ENCODE measurements at places on chromosomes 7 and 10.

DNA sequence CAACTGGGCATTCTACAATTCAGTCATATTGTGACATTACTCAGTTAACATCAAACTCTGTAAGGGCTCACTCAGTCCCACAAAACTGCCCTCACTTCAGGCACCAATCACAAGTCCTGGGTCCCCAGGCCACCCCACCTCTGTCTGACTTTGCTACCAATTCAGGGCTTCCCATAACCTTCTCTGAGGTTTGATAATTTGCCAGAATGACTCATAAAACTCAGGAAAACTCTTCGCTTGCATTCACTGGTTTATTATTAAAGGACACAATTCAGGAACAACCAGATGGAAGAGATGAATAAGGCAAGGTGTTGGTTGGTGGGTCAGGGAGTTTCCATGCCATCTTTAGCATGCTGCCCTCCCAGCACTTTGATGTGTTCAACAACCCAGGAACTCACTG is 41.3 kb downstream of the AVL9 start:
- DNase-seq, result peak; percentile 24

DNA sequence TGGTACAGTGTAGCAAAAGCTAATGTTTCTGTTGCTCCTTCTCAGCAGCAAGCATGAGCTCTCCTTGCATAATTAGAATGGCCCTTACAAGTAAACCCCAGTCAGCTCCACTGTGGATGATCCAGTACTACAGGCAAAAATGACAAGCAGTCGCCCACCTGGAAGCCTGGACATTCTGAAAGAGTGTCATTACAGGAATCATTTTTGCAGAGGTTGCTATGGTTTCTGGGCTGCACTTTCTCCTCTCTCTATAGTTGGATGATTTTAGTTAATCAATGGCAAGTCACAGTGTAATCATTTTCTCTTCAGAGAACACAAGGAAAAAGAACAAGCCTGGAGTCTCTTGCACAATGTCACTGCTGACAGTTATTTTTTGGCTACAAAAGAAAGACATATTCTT is 102.9 kb upstream of the MYO3A start:
- no peak for DNase-seq

- no peak for DNase-seq
These were observed 4.5 kb upstream of the DNMBP start for GRCh38 chr10:100014071-100014762.

DNA sequence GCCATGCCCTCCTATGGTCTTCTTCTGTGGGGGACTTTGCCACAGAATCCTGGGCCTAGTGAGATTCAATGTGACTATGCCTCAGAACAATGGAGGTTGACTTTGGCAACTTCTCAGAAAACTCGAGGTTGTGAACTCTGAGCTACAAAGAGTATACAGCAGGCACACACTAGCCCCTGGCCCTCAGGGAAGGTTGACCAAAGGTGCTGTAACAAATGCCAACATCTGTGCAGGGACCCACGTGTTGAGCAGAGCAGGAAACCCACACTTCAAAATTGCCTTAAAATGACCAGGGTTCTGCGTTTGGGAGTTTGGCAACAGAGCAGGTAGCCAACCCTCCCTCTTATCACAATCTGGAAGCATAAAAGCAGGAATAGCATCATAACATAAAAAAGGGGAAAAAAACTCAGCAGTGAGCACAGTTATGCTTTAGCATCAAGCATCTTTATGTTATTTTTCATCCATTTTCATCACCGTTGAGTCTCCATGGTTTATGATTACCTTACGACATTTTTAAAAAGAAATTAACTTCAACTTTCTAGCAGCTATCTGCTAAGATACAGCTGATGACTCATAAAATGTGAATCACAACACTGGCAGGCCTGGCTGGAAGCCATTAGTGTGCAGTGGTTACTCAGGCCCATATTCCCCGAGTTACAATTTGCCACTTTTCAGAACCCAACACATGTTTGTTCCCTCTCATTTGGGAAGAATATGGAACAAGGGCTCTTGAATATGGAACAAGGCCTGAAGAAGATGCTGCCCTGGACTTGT is 11.1 kb downstream of the PRLHR start:
- DNase-seq, result peak; percentile 58

GRCh38 chr7:36318116-36318515 is 71.5 kb upstream of the ANLN start:
- DNase-seq, result no peak

GRCh38 chr7:31761646-31762045 is 74.6 kb downstream of the PPP1R17 start:
- DNase-seq, result no peak

DNA sequence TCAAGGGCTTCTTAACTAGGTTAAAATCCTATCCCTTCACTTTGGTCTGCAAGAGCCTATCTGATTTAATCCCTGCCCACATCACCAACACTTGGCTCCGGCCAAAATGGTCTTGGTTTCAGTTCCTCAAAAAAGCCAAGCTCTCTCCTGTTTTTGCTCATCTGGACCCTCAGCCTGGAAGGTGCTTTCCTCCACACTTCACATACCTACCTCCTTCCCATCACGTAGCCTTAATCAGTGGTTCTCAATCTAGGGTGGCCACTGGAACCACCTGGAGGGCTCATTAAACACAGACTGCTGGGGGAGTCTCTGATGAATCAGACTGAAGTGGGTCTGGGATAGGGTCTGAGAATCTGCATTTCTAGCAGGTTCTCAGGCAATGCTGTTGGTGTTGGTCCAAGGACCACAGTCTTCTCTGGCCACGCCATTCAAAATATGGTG is 227.0 kb upstream of the AOAH start:
- DNase-seq, result no peak

- DNase-seq, result no peak
These were observed 2.8 kb upstream of the SMARCD3 start for GRCh38 chr7:151251328-151251688.

- no peak for DNase-seq
These were observed 165.6 kb downstream of the AVL9 start for GRCh38 chr7:32660936-32661335.

GRCh38 chr10:79390551-79391229 is 43.4 kb downstream of the PPIF start:
- DNase-seq, result no peak

GRCh38 chr7:21030237-21030871 is 243.7 kb upstream of the SP8 start:
- no peak for DNase-seq

- no peak for DNase-seq
These were observed 84.1 kb downstream of the FOXL3 start for GRCh38 chr7:373818-374705.

DNA sequence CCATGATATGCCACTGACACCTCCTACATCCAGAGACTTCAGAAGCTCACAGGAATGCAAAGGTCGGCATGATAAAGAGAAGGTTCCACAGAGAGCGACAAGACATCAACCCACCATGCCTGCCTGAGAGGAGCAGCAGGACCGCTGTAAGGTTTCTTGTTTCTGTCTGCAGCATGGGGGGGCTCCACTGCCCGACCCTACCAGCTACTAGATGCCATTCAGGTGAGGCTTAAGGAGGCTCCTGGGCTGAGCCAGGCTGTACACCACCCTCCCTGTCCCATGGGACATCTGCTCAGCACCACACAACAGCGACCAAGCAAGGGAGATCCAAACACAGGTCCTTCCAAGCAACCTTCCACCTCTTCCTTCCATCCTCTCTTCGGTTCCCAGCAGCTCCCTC is 234.6 kb downstream of the TNS3 start:
- no peak for DNase-seq

GRCh38 chr7:157690058-157690832 is 353.4 kb downstream of the DNAJB6 start:
- DNase-seq, result no peak

DNA sequence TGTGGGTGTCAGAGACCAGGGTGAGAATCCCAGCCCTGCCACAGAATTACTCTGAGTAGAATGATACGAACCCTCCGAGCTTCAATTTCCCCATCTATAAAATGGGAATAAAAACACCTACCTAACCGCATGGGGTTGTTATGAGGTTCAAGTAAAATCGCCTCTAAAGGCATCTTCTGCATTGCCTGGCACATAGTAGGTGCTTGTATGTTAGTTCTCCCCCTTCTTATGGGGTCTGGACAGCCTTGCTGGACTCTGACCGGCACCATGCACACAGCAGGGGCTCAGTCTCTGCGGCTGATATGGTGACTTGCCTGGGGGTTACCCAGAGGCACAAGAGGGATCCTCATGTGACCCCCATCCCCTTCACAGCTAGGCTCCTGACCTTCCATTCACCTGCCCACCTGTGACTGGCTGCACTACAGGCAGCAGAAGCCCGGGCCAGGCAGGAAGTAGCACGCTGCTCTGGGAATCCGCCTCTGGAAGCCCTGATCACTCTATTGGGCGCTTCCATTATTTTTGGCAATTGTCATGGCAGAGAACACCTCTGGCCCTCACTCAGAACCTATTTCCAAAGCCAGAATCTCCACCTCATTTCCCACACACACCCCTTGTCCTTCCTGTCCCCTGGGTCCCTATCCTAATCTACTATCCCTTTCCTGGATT is 6.0 kb downstream of the SH3PXD2A start:
- DNase-seq, result no peak

GRCh38 chr10:45441239-45442190 is 67.5 kb downstream of the ALOX5 start:
- no peak for DNase-seq

- DNase-seq, result no peak
These were observed 178.2 kb downstream of the COBL start for GRCh38 chr7:51138123-51139085.

DNA sequence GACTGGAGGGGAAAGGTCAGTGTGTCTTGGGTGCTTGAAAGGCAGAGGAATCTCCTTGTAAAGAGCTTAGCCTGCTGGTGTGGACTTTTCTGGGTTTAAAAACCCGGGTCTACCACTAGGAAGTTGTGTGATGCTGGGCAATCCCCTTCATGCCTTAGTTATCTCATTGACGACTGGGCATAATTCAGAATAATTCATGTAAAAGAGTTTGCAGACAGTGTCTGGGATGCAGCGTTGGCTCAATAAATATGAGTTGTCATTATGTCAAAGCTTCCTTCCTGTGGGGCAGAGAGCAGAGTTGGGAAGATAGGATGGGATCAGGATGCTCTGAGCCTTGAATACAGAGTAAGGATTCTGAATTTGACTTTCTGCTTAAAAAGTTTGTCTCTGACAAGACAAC is 196.4 kb downstream of the ADRA2A start:
- DNase-seq, result no peak

DNA sequence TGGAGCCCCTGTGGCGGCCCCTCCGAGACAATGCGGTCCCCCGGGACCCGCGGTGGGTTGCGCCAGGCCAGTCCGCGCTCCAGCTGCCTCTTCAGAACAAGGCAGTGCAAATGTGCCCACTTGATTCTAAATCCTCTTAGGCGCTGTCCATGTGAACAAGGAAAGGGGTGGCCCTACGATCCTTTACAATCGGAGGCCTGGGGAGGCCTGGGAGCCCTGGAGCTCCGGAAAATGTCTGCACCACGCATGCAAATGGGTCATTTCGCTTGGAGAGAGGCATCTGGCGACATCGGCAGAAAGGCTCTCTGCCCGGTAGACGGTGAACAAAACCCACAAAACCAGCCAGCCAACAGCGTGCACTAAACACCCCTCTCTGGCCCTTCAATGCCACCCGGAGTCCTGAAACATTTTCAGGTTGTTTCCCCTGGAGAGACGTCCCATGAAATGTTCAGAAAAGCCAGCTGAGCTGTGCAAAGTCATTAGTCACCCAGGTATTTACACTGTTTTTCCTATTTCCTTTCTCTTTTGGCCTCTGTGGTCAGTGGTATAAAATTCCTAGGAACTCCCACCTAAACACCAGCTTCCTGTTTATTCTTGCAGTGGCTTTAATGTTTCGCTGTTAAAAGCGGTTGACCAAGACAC is 102.8 kb upstream of the ZNF438 start:
- no peak for DNase-seq

DNA sequence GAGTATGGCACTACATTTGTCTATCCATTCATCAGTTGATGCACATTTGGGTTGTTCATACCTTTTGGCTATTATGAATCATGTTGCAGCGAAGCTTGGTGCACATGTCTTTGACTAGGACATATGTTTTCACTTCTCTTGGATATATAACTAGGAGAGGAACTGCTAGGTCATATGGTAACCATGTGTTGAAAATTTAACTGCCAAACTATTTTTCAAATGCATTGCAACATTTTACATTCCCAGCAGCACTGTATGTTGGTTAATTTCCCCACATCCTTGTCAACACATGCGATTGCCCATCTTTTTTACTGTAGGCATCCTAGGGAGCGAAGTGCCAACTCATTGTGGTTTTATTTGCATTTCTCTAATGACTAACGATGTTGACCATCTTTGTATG is 183.4 kb downstream of the PRKCQ start:
- peak; percentile 96 for DNase-seq

- DNase-seq, result no peak
These were observed 610.6 kb upstream of the FOXK1 start for GRCh38 chr7:4071370-4072058.

- no peak for DNase-seq
These were observed 19.9 kb downstream of the FGFR2 start for GRCh38 chr10:121578298-121578697.

DNA sequence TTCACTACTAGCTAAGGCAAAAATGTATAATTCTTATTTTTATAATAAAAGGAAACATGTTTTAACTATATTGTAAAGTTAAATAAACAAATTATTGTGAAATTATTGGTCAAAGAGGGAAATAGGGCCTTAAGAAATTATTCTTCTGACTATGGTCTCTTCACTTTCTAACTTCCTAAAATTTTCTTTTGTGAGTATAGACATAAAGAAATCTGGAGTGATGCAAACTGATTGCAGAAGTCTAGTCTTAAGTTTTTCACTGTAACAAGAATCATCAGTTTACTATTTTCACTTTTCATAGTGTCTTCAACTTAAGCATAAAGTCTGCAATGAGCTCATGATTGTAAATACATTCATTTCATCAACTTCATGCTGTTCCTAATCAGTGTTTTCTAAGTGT is 525.4 kb downstream of the TFEC start:
- DNase-seq, result no peak

- DNase-seq, result no peak
These were observed 107.4 kb downstream of the SLIT1 start for GRCh38 chr10:97078261-97078937.

- DNase-seq, result no peak
These were observed 14.0 kb downstream of the HABP2 start for GRCh38 chr10:113566888-113567287.

DNA sequence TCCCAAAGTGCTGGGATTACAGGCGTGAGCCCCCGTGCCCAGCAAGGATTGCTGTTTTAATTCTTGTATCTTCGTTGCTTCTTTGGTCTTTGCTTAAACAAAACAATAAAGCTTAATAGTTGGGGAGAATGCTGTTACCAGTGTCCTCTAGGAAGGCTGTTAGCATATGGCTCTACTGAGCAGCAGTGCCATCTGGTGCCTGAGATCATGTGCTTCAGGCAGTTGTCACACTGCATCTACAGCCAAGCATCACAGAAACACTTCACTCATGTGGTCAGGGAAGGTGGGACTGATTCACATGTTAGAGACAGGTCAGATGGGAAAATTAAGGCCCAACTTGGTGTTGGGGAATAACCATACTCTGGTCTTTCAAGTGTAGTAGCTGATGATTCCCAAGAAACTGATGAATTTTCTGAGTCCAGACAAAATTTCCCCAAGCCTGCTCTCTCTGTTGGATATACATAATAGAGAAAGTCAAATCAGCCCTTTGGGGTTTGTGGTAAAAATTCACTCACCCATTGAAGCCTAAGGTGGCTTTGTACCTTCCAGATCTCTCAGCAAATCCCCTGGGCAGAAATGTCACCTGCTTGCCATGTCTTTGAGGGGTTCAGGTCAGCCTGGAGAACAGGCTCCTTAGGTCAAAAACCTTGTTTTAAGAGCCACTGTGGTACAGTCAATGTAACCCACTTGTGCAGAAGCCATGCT is 28.4 kb downstream of the UBE2D4 start:
- peak; percentile 37 for DNase-seq

Measured in GM04504 (cell line).